ENCODE measurements at places on chromosomes 7 and 10.

DNA sequence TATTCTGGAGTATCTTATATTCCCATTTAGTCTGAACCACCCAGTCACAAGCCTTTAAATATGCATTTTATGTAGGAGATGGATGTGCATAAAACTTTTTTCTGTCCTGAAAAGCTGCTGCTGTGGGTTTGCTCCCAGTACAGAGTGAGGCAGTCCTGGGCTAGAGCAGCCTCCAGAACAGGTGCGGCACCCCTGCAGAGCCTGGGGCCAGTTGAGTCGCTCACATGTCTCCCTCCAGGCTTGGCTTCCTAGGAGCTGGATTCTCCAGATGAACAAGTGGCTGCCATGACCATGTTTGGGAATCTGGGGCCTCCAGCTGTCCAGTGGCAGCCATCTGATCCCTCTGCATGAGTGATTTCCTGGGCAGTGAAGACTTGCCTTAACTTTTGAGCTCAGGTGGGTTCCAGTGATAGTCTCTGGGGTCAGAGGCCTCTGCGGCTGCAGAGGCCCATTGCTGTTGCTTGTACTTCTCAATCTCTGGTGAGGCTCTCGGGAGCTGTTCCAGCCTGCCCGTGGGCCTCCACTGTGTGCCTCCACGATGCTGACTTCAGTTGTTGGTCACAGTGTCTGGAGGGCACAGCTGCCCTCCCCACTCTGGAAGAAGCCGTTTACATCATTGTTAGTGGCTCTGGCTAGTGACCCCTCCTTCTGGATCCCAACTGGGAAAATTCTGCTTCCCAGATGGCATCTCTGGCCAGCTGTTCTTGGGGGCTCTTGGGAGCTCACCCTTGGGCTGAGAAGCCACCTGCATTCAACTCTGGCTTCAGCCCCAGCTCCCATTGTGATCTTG, 120.4 kb downstream of the EMX2 start:
- no peak for DNase-seq

DNA sequence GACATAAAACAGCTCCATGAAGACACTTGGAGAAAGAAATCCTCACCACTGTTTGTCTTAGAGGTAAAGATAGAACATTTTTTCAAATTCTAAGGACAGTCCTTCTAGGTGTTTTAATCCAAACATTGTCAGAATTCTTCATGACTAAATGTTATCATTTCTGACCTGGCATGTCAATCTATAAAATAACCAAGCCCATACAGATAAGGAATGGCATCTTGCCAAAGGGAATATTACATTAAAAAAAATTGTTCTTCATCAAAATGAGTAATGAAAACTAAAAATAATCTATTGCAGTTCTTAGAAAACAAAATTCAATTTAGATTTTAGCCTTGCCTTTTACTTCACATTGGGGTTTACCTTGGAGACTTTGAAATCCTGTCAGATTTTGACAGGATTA, 33.6 kb downstream of the DGKB start:
- DNase-seq, result no peak

DNA sequence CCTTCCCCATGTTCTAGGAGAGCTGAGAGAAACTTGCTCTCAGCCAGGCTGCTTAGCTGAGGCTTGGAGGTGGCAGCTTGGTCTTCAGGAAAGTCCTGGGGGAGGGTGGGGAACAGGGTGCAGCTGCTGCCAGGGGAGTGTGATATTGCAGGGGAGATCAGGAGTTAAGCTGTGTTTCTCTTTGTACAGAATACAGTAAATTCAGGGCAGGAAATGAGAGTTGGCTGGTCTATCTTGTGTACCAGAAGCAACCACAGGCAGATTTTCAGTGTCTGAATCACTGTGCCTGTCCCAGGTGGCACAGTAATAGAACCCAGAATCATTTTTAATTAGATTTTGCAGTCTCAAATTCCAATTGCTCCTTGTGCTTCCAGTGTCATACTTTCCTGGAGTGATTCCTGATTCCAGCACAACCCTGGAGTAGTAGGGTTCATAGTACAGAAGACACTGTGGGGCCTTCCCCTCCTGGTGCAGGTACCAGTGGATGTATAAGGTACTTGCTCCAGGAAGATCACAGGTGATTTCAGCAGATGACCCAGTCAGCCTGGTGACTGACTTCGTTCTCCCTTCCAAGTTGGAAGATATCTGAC, 94.0 kb upstream of the TARP start:
- DNase-seq, result no peak

DNA sequence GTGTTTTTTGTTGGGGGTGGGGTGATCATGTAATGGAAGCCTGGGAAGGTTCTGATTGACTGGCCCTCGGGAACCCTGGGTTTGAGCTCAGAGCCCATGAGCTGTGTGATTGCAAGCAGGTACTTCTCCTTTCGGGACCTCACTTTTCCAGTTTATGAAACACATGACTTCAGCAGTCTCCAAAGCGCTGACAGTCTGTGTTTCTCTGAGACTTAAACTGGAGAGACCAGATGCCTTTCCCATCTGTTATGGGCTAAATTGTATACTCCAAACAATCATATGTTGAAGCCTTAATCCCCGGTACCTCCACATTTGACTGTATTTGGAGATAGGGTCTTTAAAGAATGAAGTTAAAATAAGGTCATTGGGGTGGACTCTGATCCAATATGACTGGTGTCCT, 493.6 kb downstream of the GALNT17 start:
- DNase-seq, result no peak

GRCh38 chr10:96511044-96511945, 2.4 kb downstream of the TLL2 start:
- DNase-seq, result peak; percentile 22

DNA sequence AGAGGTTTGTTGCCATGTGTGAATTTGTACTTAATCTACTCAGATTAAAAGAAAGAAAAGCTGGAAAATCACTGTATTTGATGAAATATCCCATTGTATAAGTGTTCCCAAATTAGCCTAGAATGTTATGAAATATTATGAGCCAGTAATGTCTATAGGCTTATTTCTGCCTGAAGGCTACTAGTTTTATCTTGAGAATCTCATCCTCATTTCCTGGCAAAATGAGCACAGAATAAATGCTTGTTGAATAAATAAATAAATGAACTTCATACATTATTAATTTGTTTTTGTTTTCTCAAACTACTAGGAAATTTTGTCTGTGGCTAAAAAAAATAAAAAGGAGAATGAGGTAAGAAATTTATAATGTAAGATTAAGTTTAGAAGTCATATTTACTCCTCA, 25.5 kb downstream of the HELLS start:
- no peak for DNase-seq

DNA sequence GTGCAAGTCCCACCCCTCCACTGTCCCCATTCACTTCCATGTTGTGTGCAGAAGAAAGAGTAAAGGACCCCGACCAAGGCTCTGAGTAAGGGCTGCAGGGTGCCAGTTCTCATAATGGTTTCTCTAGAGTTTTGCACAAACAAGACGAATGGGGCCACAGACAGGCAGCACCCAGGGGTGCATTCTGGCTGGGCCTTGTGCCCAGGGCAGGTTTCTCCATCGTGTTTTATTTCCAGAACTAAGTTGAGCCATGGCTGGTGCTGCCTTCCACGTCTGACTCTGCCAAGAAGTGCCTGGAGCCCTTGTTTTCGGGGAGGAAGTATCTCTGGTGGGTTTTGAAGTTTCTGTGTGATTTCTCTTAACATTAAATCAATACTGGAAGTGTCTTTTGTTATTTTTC, 95.0 kb upstream of the SDK1 start:
- no peak for DNase-seq

DNA sequence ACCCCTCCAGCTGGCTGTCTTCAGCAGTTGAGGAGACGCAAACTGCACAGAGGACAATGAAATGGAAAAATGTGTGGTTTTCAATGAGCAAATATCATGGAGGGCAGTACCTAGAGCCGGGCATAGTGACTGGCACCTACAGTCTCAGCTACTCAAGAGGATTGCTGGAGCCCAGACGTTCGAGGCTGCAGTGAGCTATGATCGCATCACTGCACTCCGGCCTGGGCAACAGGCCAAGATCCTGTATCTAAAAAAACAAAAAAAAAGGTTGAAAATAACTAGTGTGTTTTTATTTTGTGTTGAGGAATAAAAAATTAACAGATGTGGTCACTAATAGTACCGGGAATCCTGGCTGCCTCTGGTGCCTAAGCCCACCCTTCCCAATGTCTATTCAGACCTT, 345.5 kb downstream of the GALNT17 start:
- no peak for DNase-seq

DNA sequence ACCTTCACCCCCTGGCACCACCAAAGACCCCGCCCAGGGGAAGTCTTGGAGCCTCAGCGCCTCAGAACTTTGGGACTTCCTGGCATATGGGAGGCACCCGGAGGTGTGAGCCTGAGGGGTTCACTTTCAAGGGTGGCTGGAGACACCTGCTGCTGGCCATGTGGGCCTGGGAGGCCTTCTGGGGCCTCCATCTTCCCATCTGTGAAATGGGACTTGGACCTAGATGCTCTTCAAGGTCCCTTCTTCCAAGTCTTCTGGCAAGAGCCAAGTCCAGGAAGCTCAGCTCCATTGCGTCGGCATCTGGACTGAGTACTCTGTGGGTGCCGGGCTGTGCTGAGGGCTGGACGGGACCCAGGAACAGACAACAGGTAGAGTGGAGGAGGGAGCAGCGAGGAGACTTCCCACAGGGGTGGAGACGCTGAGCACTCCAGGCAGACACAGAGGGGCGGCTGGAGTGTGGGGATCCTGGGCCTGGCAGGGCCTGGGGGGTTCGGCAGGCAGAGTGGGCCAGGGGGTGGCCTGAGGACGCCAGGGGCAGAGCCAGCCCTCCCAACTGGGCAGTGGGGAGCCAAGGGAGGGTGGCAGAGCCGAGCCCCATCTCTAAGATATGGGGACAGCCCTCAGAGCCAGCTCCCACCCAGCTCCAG, 9.3 kb upstream of the LFNG start:
- no peak for DNase-seq

GRCh38 chr7:47636433-47637175, 54.7 kb upstream of the TNS3 start:
- DNase-seq, result no peak

DNA sequence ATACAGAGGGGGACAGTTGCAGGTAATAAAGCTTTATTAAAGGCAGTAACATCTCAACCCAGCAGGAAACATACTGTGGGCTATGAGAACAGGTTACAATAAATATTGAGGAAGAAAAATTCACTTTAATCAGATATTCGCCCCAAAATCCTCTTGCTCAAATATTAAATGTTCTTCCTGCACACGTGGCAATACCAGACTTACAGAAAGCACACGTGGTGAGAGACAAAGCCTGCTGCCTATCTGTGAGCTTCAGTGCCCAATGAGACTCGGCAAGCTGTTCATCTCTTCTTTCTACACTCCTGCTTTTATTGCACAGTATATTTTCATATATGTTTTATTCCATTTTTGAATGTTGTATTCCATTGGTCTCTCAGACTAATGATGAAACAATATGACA, 113.2 kb downstream of the OR13A1 start:
- no peak for DNase-seq

DNA sequence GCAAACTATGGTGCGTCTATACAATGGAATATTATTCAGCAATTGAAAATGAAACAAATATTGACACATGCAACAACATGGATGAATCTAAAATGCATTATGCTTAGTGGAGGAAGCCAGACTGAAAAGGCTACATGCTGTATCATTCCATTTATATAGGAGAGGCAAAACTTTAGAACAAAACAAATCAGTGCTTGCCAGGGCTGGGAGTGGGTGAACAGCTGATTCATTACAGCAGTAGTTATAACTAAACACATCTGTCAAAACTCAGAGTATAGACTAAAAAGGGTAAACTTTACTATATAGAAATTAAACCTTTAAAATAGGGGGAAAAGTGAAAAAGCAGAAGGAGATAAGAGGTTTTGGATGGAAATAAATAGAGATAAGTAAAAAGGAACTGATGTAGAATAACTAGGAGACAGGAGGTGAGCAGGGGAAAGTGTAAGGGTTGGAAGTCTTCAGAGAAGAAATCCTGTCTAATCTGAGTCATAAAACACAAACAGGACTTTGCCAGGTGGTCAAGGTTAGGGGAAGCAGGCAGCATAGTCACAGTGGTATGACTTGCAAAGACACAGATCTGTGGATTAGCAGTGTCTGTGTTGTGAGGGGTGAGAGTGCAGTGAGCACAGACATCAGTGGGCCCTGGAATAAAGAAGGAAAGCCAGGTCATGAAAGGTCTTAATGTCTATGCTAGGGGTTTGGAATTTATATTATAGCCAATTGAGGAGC, 349.8 kb downstream of the PHTF2 start:
- DNase-seq, result no peak

DNA sequence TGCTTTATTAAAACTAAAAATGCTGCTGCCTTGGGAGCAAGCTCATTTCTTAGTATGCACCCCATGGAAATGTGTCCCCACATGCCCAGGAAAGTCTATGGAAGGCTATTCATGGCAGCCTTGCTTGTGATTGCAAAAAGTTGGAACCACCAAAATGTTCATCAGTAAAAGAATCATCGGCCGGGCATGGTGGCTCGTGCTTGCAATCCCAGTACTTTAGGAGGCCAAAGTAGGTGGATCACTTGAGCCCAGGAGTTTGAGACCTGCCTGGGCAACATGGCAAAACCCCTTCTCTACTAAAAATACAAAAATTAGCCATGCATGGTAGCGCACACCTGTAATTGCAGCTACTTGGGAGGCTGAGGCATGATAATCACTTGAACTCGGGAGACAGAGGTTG, 79.8 kb downstream of the ARHGAP22 start:
- DNase-seq, result no peak

DNA sequence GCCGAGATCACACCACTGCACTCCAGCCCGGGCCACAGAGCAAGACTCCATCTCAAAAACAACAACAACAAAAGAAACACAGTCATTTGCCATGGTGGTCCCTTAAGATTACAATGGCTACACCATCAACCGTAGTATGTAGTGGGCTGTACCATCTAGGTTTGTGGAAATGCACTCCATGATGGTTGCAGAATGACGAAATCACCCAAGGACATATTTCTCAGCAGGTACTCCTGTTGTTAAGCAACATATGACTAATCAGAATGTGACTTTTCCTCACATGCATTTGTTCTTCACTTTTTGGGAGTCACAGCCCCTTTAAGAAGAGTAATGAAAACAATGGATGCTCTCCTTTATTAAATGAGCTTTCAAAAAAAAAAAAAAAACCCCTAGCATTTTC, 11.0 kb downstream of the SVIL start:
- peak; percentile 28 for DNase-seq

DNA sequence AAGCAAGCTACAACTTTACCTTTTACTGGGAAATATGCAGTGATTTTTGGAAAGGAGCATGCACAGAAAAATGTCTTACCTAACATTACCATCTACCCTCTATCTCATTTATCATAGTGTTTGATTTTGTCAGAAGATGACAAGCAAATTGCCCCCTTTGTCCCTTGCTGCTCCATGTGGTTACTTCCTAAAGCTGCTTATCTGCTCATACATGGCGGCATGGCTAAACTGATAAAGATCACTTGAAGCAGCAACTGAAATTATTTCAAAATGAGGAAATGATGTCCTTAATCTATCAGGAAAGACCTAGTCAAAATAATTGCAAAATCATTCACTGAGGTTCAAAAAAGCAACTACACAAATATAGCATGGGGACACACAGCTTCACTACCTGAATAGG, 1198.5 kb upstream of the SORCS1 start:
- DNase-seq, result no peak

DNA sequence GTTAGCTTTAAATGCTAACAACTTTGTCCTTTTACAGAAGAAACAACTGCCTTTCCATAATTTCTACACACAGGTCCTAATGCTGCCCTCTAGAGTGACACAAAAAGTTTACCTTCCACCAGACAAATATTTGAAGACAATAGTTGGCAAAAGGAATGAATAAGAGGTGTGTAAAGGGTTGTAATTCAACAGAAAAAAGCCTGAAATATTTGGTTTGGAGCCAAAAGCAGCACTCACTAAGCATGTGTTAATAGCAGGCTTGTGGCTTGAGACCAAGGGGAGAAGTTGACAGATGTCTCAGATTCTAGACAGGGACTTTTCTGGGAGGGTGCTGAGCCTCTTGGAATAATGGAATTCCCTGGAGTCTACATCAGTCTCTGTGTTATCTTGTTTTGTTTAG, 156.2 kb upstream of the GALNT17 start:
- DNase-seq, result no peak
